ENCODE measurements at places on chromosomes 4 and X.

DNA sequence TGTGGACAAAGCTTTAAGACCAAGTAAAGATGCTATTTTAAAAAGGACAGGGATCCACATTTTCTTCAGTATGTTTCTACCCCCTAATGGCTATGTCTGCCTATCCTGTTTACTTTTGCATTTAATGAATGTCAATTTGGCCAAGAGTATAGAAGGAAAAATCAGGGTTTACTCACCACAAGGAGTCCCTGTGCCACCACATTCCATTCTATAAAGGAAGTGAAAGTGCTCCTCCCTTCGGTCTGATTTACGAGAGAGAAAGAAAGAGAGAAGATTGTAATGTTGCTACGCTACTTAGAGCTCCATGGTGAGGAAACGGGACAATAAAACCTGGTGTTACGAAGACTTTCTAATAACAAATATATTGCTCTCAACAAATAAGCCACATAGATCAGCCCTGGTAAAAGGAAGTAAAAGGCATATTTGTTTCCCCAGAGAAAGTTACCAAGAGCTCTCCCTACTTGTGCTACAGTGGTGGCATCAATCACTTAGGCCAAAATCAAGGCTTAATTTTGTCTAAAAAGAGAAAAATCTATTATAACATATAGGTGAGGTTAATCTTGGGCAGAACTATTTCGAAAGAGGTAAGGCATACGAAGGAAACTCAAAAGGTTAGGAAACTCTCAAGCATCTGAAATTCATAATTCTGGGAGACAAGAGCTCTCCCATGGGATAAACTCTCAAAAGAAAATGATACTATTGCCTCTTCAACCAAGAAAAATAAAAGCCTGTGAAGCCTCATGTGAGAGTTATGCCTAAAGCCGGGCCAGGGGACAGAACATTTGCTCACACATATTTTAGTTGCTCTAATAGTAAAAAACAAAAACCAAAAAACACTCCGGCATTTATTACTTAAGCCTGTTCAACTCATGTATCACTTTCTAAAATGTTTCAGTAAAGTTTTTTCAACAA, 29.5 kb downstream of the TAPT1 start:
- no peak for DNase-seq

DNA sequence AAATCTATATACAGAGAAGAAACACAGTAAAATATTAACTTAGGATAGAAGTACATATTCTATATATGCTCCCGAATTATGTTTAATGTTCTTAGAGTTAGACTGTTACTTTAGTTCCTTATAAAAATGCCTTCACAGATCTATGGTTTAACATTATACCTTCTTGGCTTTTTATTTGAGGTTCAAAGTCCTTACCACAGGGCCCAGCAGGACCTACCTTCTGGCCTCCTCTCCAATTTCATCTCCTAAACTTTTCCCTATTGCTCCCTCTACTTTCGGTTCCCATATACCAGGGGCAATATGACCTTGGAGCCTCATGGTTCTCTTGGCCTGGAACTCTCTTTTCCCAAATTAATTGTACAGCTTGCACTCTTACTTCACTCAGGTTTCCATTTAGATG, 11.8 kb downstream of the ANKRD37 start:
- DNase-seq = no peak

DNA sequence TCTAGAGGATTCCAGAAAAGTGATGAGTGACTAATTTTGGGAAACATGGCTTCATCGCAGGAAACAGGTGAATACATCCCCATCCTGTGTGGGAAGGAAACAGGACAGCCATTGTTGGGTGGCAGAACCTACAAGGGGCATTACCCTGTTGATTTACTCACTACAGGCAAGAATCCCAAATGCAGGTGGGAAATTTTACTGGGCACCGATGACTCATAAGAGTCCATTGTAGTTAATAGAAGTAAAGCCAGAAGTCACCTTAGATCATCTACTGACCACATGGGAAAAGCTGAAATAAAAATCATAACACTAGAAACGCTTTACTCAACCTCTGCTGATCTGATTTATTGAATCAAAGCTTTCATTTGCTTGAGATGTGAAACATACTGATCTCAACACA, 136.4 kb downstream of the TRIML1 start:
- DNase-seq = no peak

DNA sequence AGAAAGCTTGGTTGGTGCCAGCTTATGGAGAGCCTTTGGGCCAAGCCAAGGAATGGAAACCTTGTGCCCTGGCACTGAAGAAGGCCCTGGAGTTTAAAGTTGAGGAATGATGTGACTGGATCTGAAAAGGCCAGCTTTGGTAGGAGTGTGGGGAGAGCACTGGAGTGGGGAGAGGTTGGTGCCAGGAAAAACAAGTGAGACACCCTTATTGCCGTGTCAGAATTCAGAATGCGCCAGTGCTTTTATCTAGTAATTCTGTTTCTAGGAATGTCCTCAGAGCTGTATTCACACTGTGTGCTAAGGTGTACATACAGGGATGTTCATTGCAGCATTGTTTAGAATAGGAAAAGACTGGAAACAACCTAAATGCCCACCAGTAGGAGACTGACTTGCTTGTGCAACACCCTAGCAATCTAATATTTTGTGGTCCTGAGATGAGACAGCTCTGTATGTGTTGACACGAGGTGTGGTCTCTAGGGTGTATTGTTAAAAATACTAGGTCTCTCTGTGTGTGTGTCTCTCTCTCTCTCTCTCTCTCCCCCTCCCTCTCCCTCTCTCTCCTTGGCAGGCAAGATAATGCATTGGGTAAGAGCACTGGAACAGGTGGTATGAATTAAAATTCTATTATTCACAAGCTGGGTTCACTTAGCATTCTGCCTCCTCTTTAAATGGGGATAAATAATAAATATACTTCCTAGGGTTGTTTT, 107.8 kb downstream of the GATB start:
- no peak for DNase-seq

DNA sequence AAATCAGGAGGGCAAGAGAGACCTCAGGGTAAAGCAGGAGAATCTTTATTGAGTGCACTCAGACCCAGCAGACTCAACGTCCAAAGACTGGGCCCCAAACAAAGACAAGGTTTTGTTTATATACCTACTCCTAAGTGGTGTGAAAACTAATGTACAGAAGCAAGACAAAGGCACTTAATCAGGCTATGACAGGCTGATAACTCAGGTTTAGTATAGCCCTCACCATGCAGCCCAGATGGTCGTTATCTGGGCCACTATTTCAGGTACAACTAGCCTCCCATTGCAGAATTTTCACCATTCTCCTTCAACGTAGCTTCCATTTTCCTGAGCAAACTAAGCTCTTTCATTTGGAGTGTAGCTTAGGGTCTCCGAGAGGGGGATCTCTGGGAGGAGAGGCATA, 36.9 kb downstream of the SULT1E1 start:
- no peak for DNase-seq

DNA sequence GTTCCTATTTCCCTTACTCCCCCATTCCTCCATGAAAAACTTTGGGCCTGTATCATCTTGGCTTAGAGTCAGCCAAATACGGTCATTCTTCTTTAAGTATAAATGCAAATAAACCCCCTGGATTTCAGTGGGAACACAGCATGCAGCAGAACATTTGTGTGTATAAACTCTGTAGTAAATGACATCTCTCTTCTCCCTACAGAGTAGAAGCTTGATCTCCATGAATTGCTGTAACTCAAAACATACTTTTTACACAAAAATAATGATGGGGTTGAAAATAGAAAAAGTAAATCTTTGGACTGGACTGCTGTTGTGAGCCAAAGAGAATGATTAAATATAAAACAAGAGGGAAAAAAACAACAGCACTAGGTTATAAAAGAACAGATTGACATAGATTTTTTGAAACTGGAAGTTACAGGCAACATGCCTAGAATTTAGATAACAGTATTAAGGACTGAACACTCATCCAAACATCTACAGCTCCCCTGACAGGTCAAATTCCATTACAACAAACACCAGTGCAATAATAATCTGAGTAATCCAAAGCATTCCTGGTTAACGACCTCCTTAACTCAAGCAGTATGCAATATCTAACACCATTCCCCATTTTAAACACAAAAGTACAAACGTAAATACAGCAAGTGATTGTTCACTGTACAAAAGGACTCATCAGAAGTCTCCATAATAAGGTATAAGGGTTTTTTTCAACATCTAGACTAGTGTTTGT, 30.7 kb downstream of the TSPAN5 start:
- no peak for DNase-seq

DNA sequence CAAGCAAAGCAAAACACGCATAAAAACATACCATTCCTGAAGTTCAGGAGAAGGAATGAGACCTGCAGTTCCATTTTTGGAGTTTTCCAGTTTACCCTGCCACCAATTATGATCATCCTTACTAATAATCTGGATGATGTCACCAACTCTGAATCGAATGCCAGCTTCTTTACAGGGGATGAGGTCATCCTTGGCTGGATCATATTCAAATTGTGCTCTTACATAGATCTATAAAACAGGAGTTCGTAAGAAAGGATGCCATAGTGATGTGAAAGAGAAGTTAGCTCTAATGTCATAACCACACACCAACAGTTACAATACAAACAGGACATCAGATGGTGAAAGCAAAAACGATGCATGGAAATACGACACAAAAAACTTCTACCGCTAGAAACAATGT, 106.5 kb downstream of the NYX start:
- no peak for DNase-seq

GRCh38 chrX:110568441-110568840, 209.8 kb downstream of the RTL9 start:
- DNase-seq = no peak

- DNase-seq = no peak
Measured at GRCh38 chrX:13029637-13029886, 14.9 kb downstream of the FAM9C start.

GRCh38 chrX:116490104-116490503, 27.3 kb upstream of the CT83 start:
- no peak for DNase-seq

- no peak for DNase-seq
Measured at GRCh38 chr4:159828687-159829086, 725.8 kb downstream of the RAPGEF2 start.

GRCh38 chr4:119652998-119653397, 24.4 kb upstream of the PDE5A start:
- DNase-seq = no peak

DNA sequence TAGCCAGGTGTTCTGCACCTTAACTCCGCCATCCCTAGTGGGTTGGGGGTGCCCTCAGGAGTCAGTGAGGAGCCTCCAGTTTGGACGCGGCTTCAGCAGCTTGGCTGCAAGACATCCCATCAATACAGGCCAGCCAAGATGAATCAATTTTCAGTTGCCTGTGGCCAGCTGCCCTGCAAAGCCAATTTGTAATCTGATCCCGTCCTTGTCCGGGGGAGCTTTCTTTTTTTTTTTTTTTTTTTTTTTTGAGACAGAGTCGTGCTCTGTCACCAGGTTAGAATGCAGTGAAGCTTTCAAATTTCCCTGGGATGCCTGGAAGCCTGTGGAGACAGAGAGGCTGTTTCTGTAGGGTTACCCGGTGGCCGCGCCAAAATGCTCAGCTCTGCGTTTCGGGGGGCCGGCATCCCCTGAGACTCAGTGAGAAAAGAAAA, 192.5 kb downstream of the ASMT start:
- no peak for DNase-seq

GRCh38 chrX:41289095-41289494, 44.9 kb upstream of the DDX3X start:
- DNase-seq = no peak
